ENCODE measurements at places on chromosomes 4 and X.

- peaks cover 10% of the 10 kb centered on the region for H3K4me1 ChIP-seq
- no peaks in the 10 kb centered on the region for H3K27me3 ChIP-seq
- peaks cover 9% of the 10 kb centered on the region for H3K36me3 ChIP-seq
- DNase-seq: no peak
- no peak overlapping the region for H3K27ac ChIP-seq
Measured at GRCh38 chr4:25129917-25130316, 30.3 kb downstream of the SEPSECS start.

GRCh38 chr4:116953947-116954346 lies 131.4 kb downstream of the TRAM1L1 start:
- no peaks in the 10 kb centered on the region for H3K4me1 ChIP-seq
- H3K36me3 ChIP-seq: no peaks in the 10 kb centered on the region
- H3K4me3 ChIP-seq: no peak overlapping the region
- peaks cover 3% of the 10 kb centered on the region for H3K27me3 ChIP-seq

GRCh38 chr4:108878806-108879205 lies 116.0 kb upstream of the ETNPPL start:
- H3K27me3 ChIP-seq: no peaks in the 10 kb centered on the region
- H3K4me1 ChIP-seq: no peaks in the 10 kb centered on the region
- H3K27ac ChIP-seq: no peak overlapping the region
- no peak overlapping the region for H3K4me3 ChIP-seq
- no peaks in the 10 kb centered on the region for H3K36me3 ChIP-seq
- no peak for DNase-seq

GRCh38 chr4:182496408-182496807 lies 253.2 kb downstream of the TENM3 start:
- H3K4me3 ChIP-seq: no peak overlapping the region
- H3K36me3 ChIP-seq: no peaks in the 10 kb centered on the region
- H3K27ac ChIP-seq: no peak overlapping the region
- no peaks in the 10 kb centered on the region for H3K27me3 ChIP-seq
- H3K4me1 ChIP-seq: peaks cover 6% of the 10 kb centered on the region

GRCh38 chr4:106305435-106306055 lies 10.5 kb downstream of the TBCK start:
- peaks cover 40% of the 10 kb centered on the region for H3K36me3 ChIP-seq
- H3K27ac ChIP-seq: no peak overlapping the region
- H3K4me3 ChIP-seq: no peak overlapping the region
- H3K27me3 ChIP-seq: no peaks in the 10 kb centered on the region
- peaks cover 10% of the 10 kb centered on the region for H3K4me1 ChIP-seq
- no peak for DNase-seq

DNA sequence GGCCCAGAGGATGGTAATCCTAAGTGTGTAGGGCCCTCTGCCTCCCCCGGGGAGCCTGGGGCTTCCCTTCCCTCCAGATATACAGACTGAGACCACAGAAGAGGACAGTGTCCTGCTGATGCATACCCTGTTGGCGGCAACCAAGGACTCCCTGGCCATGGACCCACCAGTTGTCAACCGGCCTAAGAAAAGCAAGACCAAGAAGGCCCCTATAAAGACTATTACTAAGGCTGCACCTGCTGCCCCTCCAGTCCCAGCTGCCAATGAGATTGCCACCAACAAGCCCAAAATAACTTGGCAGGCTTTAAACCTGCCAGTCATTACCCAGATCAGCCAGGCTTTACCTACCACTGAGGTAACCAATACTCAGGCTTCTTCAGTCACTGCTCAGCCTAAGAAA lies 1.9 kb downstream of the TRO start:
- peaks cover 8% of the 10 kb centered on the region for H3K4me1 ChIP-seq
- no peak overlapping the region for H3K27ac ChIP-seq
- peaks cover 26% of the 10 kb centered on the region for H3K36me3 ChIP-seq
- no peaks in the 10 kb centered on the region for H3K27me3 ChIP-seq

DNA sequence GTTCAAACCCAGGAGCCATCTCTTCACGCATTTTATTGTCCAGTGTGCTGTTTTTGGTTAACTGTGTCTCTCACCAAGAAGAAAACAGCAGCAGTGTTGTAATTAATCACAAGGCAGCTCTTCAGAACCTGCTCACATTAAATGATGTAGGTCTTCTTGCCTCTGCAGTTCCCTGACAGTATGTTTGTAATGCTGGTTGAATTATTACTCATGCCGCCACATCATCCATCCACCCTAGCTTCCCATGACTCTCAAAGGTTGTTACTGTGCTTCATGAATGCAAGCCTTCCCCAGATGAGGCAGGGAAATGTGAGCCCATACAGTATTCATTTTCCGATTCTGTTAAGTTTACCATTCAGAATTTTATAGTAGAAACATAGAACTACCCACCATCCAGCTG lies 17.4 kb downstream of the TLR10 start:
- peaks cover 6% of the 10 kb centered on the region for H3K4me1 ChIP-seq
- DNase-seq: no peak
- H3K27me3 ChIP-seq: no peaks in the 10 kb centered on the region
- peak overlapping the region; percentile 9 for H3K27ac ChIP-seq
- no peak overlapping the region for H3K4me3 ChIP-seq

- H3K27me3 ChIP-seq: peaks cover 2% of the 10 kb centered on the region
- no peak overlapping the region for H3K4me3 ChIP-seq
- H3K4me1 ChIP-seq: peaks cover 64% of the 10 kb centered on the region
Measured at GRCh38 chr4:169260217-169260866, 10.4 kb downstream of the SH3RF1 start.

- no peak overlapping the region for H3K4me3 ChIP-seq
- no peaks in the 10 kb centered on the region for H3K27me3 ChIP-seq
- H3K27ac ChIP-seq: no peak overlapping the region
- peaks cover 24% of the 10 kb centered on the region for H3K4me1 ChIP-seq
Measured at GRCh38 chrX:131571348-131571747, 27.5 kb downstream of the OR13H1 start.

DNA sequence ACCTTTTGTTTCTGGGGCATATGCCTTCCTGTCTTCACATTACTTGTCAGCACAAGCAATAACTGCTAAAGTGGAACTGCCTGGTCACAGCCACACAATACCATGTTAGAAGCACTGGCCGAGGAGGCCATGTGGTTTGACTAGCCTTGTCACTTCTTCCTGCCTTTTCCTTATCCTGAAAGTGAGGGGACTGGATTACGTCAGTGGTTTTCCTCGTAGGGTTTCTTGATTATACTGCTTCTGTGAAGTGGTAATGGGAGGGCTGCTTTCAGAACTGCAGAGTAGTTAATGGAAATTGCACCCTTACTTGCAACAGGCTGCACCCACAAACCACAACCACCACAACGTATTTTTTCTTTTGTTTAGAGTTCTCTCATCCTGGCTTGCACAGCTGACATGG lies 26.6 kb downstream of the ZRSR2 start:
- DNase-seq: no peak
- H3K4me1 ChIP-seq: peaks cover 8% of the 10 kb centered on the region
- H3K4me3 ChIP-seq: no peak overlapping the region
- no peaks in the 10 kb centered on the region for H3K27me3 ChIP-seq

- no peaks in the 10 kb centered on the region for H3K36me3 ChIP-seq
- H3K4me1 ChIP-seq: no peaks in the 10 kb centered on the region
- H3K27me3 ChIP-seq: no peaks in the 10 kb centered on the region
- H3K27ac ChIP-seq: no peak overlapping the region
Measured at GRCh38 chr4:99273704-99274103, 17.1 kb downstream of the ADH1A start.

DNA sequence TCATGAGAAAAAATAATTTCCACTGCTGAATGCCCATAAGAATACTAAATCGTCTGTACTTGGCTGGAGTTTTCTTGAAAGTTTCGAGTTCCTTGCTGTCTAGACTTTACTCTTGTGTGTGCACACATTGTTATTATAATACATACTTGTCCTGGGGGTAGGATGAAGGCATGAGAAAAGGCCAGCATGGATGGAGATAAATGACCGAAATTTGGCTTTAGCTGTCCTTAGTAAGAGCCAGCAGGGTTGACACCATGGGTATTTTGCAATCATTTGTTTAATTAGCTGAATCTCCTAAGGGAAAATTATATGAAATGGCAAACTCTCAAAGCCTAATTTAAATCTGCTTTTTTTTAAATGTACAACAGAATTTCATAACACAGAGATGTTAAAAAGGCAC lies 641.6 kb downstream of the ADGRL3 start:
- no peak overlapping the region for H3K4me3 ChIP-seq
- no peaks in the 10 kb centered on the region for H3K27me3 ChIP-seq

GRCh38 chr4:74944354-74944793 lies 11.5 kb downstream of the PARM1 start:
- no peak overlapping the region for H3K4me3 ChIP-seq
- peaks cover 8% of the 10 kb centered on the region for H3K4me1 ChIP-seq
- no peak for DNase-seq
- H3K27ac ChIP-seq: no peak overlapping the region
- peaks cover 3% of the 10 kb centered on the region for H3K27me3 ChIP-seq

GRCh38 chr4:133146574-133147241 lies 2.4 kb upstream of the PCDH10 start:
- no peaks in the 10 kb centered on the region for H3K36me3 ChIP-seq
- H3K4me1 ChIP-seq: peaks cover 56% of the 10 kb centered on the region
- peak overlapping the region; percentile 82 for H3K4me3 ChIP-seq
- DNase-seq: peak; percentile 77

DNA sequence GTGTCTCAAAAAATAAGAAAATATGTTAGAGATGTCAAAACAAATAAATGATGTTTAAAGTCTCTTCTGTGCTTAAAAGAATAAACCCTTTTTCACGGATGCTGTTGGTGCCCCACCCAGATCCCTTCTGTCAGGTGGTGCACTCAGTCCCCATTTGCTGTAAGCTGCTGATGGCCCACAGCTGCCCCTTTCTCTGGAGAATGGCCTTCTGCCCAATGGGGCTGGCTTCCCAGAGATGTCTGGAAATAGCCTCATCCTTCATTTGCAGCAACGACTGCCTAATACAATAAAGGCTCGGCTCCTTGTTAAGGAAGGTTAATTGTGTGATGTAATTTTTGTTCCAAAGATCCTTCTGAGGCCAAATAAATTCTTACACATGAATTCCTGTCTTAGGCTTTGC lies 31.8 kb downstream of the ETNPPL start:
- H3K4me3 ChIP-seq: no peak overlapping the region
- DNase-seq: no peak
- H3K36me3 ChIP-seq: no peaks in the 10 kb centered on the region
- H3K27ac ChIP-seq: no peak overlapping the region
